ENCODE measurements at places on chromosomes 5 and 9. TPM values are rescaled to one million over a fixed set of nuclear protein-coding genes. Genes with fewer than 3 reads are reported as not detected.

DNA sequence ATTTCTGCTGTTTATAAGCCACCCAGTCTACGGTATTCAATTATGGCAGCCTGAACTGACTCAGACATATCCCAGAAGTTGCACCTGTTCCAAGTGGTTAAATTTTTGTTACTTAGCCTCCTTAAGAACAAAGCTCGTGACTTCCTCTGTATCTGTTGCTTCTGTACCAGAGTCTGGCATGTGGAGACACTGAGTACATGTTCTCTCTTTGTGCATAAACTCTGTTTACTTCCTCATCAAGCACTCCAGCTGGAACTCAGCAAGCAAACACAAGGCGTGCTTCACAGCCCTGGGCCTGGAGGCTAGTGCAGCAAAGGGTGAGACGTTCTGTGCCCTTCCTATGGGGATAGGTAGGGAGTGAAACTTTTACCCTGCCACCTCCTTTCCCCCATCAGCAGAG, 19.0 kb downstream of the C9orf152 start:
- no peaks in the 10 kb centered on the region for H3K36me3 ChIP-seq
- H3K27ac ChIP-seq, result peak overlapping the region; percentile 83
- peaks cover 42% of the 10 kb centered on the region for H3K4me1 ChIP-seq
- peak; percentile 81 for DNase-seq
- no peak overlapping the region for H3K4me3 ChIP-seq

DNA sequence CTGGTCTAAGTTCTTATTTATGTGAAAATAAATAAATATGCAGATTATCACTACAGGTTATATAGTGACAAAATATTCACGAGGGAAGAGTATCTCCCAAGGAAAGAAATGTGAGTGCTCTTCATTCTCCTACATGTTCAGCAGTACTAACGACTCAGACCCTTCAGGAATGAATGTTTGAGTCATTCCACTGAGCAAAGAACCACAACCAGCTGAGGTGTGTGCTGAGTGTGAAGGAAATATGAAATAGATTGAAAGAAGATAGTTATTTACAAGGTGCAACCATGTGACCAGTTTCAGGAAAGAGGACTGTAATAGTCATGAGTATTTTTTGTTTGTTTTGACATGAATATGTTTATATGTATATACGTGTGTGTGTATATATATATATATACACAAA, 228.7 kb downstream of the TUSC1 start:
- no peaks in the 10 kb centered on the region for H3K36me3 ChIP-seq
- no peaks in the 10 kb centered on the region for H3K27me3 ChIP-seq
- no peak for DNase-seq
- H3K4me1 ChIP-seq, result no peaks in the 10 kb centered on the region
- no peak overlapping the region for H3K4me3 ChIP-seq

DNA sequence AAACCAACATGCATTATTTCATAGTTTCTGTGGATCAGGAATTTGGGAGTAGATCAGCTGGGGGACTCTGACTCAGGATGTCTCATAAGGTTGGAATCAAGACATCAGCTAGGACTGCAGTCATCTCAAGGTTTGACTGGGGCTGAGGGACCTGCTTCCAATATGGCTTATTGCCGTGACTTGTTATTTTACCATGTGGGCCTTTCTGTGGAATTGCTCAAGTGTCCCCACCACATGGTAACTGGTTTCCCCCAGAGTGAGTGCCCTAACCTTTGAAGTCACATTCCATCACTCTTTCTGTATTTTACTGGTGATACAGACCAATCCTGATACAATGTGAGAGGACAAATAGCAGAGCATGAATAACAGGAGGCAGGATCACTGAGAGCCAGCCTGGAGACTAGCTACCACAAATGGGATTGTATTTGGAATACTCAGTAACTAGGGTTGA, 70.2 kb upstream of the ELL2 start:
- H3K27ac ChIP-seq, result no peak overlapping the region
- no peak for DNase-seq
- H3K4me3 ChIP-seq, result no peak overlapping the region
- H3K27me3 ChIP-seq, result no peaks in the 10 kb centered on the region
- H3K4me1 ChIP-seq, result peaks cover 17% of the 10 kb centered on the region
- no peaks in the 10 kb centered on the region for H3K36me3 ChIP-seq

- no peaks in the 10 kb centered on the region for H3K36me3 ChIP-seq
- no peaks in the 10 kb centered on the region for H3K4me1 ChIP-seq
- no peak overlapping the region for H3K27ac ChIP-seq
Observed at GRCh38 chr5:108545301-108545700, 163.4 kb upstream of the FBXL17 start.

- H3K27me3 ChIP-seq, result no peaks in the 10 kb centered on the region
- H3K4me3 ChIP-seq, result no peak overlapping the region
- H3K4me1 ChIP-seq, result no peaks in the 10 kb centered on the region
- H3K36me3 ChIP-seq, result no peaks in the 10 kb centered on the region
- DNase-seq, result no peak
- no peak overlapping the region for H3K27ac ChIP-seq
Observed at GRCh38 chr9:7315746-7316145, 483.8 kb downstream of the DMAC1 start.

DNA sequence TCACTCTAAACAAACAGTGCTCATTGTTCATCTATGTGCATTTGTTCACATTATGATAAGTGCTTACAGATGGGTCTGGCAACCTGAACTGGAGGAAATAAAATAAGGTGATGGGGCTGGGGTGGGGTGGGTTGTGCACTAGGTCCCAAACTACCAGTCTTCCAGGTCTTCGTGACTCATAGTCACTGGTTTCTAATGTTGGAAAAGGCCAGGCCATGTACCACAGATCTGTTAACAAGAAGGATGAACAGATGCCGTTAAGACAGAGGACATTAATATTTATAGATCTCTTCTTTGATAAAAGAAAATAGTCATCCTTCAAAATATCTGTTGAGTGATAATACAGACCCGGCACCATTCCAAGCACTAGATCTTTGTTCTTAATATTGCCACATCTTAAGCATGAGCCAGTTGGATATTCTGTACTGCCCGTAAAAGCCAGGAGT, 71.4 kb upstream of the STARD4 start:
- H3K27me3 ChIP-seq, result no peaks in the 10 kb centered on the region
- no peak for DNase-seq

- H3K36me3 ChIP-seq, result no peaks in the 10 kb centered on the region
- no peak overlapping the region for H3K4me3 ChIP-seq
- H3K27me3 ChIP-seq, result no peaks in the 10 kb centered on the region
- no peak for DNase-seq
- no peaks in the 10 kb centered on the region for H3K4me1 ChIP-seq
Observed at GRCh38 chr5:131256507-131256823, 7.4 kb upstream of the CDC42SE2 start.

DNA sequence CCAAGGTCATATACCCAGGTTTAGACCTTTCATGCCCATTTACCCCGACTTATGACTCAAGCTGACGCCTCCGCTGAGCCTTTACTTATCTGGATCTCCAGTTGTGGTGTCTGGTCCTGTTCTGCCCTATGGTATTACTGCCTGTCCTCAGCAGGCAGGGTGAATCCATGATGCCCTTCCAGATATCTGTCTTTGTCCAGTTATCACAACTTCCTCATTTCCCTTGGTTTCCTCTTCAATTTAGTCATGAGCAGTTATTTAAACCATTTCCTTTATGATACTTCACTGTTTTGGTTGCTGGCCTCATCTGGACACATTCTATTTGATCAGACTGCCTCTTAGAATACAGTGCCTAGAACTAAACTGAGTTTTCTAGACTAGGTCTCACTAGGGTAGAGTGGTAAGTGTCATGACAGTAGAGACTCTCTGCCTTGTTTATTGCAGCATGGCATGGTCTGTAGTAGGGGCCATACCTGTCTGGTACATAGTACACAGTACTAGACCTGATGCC, 93.3 kb downstream of the MELK start:
- no peaks in the 10 kb centered on the region for H3K4me1 ChIP-seq
- no peaks in the 10 kb centered on the region for H3K27me3 ChIP-seq
- no peak overlapping the region for H3K27ac ChIP-seq
- H3K4me3 ChIP-seq, result no peak overlapping the region
- no peak for DNase-seq

DNA sequence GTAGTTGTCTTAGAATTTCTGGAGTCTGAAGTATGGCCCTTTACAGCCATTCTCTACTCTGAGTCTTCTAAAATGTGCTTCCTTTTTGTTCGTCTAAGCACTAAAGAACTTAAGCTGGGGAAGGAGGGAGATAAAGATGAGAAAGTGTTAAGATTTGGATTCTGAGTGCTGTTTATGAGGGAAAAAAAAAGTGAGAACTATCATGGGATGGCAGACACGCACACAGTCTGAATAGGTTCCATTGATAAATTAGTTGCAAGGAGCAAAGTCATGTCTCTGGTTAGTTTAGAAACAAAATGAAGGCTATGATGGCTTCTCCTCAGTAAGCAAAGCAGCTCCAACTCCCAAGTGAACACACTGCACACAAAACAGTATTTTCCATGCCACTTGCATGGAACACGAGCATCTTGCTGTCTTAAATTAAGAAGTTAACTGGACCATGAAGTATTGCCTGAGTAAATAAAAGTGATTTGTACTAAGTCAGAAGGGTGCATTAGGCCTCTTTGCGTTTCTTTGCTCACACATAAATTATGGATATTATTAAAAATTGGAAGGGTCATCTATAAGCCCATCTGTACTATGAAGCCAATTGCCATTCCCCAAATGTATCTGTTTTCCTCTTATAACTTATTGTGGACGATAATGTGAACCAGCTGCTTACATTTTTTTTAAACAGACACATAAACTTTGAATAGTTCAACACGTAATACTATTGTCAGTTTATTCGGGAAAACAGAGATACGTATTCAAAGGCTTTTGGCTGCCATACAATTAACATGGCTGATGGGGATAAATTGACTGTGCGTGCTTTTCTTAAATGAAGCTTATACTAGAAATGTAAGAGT, 199.3 kb downstream of the SGCD start:
- no peak overlapping the region for H3K4me3 ChIP-seq
- no peak overlapping the region for H3K27ac ChIP-seq
- no peaks in the 10 kb centered on the region for H3K4me1 ChIP-seq
- H3K27me3 ChIP-seq, result no peaks in the 10 kb centered on the region

DNA sequence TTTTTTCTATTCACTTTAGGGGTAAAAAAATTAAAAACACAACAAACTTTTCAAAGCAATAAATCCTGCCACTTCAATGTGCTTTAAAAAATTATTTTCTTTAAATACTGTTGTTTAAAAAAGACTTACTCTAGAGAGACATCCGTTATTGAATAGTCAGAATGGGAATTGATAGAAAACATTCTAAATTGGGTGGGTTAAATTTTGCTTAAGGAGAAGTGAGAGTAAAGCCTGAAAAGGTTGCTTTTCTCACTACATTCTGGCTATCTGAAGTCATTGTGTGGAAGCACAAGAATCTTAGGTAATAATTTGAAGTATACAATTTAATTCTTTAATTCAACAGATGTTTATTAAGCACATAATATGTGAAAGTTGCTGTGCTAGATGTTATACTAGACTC, 509.3 kb downstream of the NR2F1-AS1 start:
- no peaks in the 10 kb centered on the region for H3K27me3 ChIP-seq
- no peaks in the 10 kb centered on the region for H3K4me1 ChIP-seq
- no peak overlapping the region for H3K4me3 ChIP-seq
- no peaks in the 10 kb centered on the region for H3K36me3 ChIP-seq
- no peak for DNase-seq
- no peak overlapping the region for H3K27ac ChIP-seq

DNA sequence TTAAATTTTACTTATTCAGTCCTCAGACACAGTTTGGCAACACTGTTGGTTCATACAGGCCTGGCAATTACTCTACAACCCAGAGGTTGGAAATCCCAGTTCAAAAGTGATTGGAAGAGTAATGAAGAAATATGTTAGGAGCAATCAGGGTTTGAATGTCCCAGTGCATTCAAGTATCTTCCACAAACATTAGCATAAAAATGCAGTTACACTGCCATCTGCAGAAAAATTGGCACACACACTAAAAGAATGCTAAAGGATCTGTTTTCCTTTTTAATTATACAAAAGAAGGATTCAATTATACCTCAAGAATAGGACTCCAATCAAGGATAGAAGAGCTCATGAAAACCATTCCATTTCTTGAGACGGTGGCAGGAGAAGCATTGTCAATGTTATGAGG, 130.2 kb downstream of the DNAH5 start:
- H3K27ac ChIP-seq, result no peak overlapping the region
- no peak overlapping the region for H3K4me3 ChIP-seq
- no peaks in the 10 kb centered on the region for H3K4me1 ChIP-seq
- H3K27me3 ChIP-seq, result no peaks in the 10 kb centered on the region
- no peak for DNase-seq

DNA sequence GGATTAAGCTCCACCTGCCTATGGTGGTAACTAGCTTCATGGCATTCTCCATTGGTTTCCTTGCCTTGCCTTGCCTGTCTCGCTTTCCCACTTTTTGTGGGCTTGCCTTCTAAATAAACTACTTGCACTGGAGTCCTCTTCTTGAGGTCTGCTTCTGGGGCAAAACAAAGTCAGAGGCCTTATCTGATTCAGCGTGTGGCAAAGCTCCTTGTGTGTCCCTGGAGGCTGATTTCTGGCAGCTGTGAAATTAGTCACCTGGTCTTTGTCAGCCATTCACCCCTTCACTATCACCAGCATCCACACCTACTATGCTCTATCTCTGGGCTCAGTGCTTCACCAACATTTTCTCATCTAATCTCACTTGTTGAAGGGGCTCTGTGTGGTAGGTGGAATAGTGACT, 176.2 kb downstream of the SEC61B start:
- H3K36me3 ChIP-seq, result no peaks in the 10 kb centered on the region
- no peak overlapping the region for H3K4me3 ChIP-seq
- no peak overlapping the region for H3K27ac ChIP-seq
- no peaks in the 10 kb centered on the region for H3K27me3 ChIP-seq

DNA sequence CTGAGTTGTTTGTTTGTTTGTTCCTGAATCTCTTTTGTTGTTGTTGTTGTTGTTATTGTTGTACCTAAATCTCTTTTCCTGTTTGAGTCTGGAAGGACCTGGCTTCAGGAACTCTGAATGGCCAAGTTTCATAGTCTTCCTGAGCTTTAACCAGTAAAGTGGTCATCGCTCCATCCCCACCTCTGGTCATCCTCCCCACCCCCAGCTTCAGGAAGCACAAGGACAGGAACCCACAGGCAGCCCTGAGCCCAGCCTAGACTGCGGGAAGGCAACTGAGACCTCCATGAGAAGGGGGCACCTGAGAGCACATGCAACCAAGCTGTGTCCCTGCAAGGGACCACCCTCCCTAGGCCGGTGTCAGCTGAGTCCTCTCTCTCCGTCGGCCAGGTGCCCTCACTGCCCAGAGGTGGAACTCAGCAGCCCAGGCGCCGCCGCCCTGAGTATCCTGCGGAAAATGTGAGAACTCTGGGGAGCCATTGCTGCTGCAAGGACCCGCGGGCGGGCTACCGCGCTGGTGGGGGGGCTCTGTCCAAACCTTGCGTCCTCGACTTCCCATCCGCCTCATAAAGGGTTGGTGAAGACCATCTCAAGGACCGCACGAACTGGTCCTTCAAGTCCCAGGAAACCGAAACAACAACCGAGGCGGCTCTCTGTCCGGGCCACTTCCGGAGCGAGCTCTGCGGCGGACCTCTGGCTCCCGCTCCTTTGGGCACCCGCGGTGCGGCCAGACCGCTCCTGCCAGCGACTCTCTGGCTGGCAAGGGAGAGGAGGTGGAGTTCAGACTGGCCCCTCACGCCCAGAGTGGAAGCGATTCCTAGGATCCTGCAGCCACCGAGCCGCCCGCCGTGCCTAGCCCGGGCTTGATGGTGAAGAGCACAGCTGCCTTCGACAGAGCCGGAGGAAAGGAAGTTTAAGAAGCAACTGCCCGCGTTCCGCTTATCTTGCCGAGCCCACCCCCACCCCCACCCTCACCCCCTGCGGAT, 4.2 kb downstream of the BARX1 start:
- peaks cover 21% of the 10 kb centered on the region for H3K36me3 ChIP-seq
- H3K4me1 ChIP-seq, result peaks cover 84% of the 10 kb centered on the region
- H3K27ac ChIP-seq, result peak overlapping the region; percentile 9

Gene C9
- not detected for total RNA-seq

Gene LOX
- total RNA-seq, result 31.4 TPM

Gene PCSK1
- total RNA-seq, result not detected

Gene FBN2
- 5.5 TPM for total RNA-seq

Gene MSX2
- total RNA-seq, result 6.5 TPM

Gene LCN9
- total RNA-seq, result not detected

Measured in stomach (tissue), 19 donors.